ENCODE measurements at places on chromosomes 1 and 21.

GRCh38 chr1:38135625-38136414 lies 89.2 kb upstream of the POU3F1 start:
- no peak for DNase-seq

- peak; percentile 82 for DNase-seq
Observed at GRCh38 chr1:45014321-45015028, 2.4 kb downstream of the UROD start.

DNA sequence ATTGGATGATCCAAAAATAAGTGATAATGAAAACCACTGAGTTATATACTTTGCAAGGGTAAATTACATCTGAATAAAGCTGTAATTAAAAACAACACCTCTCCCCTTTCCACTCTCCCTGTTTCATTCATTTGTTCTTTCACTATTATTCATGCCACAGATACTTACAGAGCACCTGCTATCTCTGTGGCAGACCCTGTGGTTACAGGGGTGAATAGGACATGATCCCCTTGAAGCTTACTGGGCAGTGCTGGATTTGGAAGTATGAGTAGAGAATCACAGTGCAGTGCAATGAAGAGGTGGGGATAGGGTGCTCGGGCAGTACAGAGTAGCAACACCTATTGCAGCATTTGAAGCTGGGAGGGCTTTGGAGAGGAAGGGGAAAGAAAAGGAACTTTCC lies 21.7 kb downstream of the ARV1 start:
- DNase-seq = no peak

- DNase-seq = no peak
Observed at GRCh38 chr1:5447503-5447960, 544.7 kb downstream of the NPHP4 start.

DNA sequence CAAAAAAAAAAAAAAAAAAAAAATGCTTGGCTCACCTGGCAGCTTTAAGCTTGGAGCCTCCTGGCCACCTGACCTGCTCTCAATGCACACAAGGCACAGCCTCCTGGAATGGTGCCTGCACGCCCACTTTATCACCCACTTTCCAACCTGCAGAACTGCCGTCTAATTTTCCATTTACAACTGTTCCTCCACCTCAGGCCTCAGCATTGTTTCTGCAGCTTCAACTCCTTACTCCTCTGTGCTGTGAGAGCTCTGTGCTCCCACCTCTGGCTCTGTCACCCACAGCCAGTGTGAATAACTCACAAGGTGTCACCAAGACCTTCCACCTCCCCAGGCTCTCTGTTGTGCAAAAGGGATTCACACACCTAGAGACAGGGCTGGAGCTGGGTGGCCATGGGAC lies 38.7 kb upstream of the GPR157 start:
- DNase-seq = no peak

- DNase-seq = no peak
Observed at GRCh38 chr1:213333121-213333520, 282.1 kb downstream of the RPS6KC1 start.

- no peak for DNase-seq
Observed at GRCh38 chr1:151193304-151193703, 3.3 kb upstream of the VPS72 start.

DNA sequence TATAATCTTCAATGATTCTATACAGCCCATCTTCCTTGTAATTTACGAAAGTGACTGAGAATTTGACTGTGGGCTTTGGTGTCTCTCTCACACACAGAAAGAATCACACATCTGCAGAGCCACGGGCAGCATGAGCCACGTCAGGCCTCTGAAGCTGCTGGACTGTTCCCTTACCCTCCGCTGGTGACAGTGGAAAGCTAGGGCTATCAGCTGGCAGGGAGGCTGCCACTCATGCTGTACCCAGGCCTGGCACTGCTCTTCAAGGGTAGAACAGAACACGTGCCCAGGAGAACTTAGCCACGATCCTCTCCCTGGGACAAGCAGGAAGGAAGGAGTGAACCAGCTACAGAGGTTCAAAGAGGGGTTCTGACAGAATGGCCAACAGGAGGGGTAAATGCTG lies 90.7 kb downstream of the JAK1 start:
- DNase-seq = no peak

DNA sequence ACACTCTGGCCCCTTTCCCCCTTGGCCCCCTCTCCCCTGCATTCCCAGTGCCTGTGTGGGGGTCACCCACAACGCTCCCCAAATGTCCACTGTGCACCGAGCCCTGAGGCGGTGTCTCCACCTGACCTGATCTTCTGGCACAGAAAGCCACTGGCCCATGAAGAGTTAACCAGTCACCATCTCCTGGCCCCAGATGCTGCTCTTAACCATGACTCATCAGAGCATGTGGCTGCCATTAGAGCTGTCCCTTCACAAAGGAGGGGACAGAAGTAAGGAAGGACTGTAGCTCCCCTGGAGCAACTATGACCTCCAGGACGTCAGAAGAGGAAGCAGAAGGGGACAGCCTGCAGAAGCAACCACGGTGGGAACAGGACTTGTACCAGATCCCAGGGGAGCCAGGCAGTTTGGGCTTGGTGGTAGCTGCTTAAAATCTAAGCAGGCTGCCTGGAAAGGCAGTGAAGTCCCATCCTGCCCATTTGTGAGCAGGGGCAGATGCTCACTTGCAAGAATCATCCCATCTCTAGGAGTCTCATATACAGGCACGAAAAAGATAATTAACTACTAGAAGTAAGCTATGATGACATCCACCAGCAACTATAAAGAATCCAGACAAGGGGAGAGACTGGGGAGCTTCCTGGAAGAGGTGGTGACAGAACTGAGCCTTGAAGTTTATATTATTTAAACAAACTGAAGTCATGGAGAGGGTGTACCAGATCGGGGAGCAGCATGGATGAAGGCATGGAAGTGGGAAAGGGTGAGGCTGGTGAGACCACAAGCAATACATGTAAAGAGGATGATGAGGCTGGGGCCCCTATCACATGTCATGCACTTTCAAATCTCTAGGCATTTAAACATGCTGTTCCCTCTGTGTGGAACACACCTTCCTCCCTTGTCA lies 1.1 kb upstream of the TTC39A start:
- peak; percentile 80 for DNase-seq

DNA sequence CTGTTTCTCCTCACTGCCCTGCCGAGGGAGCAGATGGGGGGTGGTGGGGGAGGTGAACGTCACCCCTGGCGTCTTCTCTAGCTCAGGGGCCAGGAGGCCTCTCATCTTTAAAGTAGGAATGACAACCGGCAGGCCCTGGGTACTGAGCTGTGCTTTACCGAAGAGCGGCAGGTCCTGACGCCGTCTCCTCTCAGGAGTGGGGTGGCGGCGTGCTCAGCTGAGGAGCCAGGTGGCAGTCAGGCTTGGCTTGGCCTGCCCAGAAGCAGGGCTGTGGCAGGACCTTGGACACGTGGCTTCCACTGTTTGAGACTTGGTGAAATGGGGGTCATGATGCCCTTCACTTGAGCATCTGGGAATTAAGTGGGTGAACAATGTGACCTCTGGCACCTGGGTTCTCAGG lies 3.1 kb downstream of the RER1 start:
- DNase-seq = no peak

DNA sequence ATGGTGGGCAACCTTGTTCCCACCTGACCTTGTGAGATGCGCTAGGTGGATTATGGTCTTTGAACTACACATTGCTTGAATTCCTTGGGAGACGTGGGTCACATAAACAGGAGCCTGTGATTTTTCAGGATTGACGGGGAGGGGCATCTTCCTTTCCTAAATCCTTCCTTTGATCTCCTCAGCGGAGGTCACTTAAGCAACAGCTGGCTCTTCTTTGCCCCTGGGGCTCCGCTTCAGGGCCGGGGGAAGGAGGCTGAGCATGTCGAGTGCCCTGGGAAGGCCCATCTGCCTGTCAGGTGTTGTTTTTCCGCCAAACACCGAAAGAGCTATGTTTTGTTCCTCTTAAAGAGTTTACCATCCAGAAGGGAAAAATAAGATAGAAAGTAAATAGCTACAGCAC lies 40.6 kb downstream of the KIF26B start:
- DNase-seq = no peak

GRCh38 chr1:108955881-108956280 lies 7.4 kb downstream of the CLCC1 start:
- DNase-seq = no peak

DNA sequence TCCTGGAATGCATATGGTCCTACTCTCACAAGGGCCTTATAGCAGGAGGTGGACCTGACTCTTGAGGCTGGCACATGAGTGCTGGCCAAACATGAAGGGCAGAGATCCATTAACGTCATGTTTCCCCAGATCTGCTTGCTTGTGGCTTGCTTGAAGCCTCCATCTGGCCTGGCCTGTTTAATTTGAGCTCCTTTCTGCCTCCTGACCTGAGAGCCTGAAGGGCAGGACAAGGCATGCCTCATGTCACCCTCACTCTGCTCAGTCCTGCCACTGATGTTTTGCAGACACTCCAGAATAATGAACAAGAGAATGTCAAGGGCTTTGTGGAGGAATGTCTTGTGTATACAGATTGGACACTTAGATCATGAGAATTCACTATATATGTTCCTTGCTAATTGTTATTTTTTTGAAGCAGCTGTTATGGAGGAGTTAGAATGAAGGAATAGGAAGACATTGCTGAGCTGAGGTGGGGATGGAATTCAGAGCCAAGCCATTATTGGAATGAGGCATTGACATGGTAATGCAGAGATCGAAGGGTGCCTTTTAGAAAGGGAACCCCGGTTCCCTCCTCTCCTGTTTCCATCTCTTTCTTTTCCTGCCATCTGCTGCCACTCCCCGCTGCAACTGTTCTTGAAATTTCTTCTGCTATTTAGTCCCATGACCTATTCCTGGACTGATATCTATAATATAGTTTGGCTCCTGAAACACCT lies 457.0 kb upstream of the PROX1 start:
- DNase-seq = no peak

DNA sequence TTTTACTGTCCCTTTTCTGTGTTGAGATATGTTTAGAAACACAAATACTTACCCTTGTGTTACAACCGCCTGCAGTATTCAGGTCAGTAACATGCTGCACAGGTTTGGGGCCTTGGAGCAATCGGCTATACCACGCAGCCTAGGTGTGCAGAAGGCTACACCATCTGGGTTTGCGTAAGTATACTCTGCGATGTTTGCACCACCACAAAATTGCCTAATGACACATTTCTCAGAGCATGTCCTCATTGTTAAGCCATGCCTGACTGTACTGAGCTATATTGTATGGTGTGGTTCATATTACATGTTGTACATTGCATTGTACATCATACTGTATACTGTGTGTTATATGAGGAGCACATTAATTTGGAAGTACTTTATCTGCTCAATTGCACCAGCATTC lies 247.4 kb downstream of the RHOU start:
- DNase-seq = no peak

DNA sequence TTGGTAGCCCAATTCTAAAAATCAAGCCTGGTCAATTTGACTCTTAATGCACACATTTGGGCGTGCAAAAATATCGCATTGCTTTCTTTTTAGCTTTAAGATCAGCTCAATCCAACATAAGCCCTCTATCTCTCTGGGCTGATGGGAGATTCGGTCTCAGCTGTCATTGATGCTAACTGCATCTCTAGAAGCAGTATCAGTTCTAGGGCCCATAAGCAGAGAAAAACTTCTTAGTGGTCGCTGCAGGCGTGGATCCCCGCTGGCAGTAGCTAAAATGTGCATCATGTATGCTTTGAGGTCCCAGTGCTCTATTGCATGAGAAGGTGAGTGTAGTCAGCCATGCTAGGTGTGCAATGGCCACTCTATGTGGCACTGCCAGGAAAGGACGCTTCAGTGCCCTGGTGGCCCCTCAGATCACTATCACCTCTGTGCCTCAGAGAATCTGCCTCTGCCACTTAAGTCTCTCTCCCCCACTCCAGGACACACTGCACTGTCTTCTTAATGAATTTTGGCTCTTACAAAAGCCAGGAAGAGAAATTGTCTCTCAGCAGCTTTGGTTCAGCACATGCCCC lies 79.7 kb upstream of the GADD45A start:
- DNase-seq = no peak
